ENCODE measurements at places on chromosomes 7 and 10. TPM values are rescaled to one million over a fixed set of nuclear protein-coding genes. Genes with fewer than 3 reads are reported as not detected.

- DNase-seq, result no peak
These were observed 21.9 kb upstream of the NEUROD6 start for GRCh38 chr7:31362401-31362800.

- peak; percentile 12 for DNase-seq
These were observed 9.3 kb downstream of the TCF7L2 start for GRCh38 chr10:112959207-112959838.

- DNase-seq, result no peak
These were observed 544.3 kb upstream of the MGMT start for GRCh38 chr10:128922619-128923196.

GRCh38 chr7:113698556-113699220, 220.1 kb downstream of the PPP1R3A start:
- peak; percentile 71 for DNase-seq

DNA sequence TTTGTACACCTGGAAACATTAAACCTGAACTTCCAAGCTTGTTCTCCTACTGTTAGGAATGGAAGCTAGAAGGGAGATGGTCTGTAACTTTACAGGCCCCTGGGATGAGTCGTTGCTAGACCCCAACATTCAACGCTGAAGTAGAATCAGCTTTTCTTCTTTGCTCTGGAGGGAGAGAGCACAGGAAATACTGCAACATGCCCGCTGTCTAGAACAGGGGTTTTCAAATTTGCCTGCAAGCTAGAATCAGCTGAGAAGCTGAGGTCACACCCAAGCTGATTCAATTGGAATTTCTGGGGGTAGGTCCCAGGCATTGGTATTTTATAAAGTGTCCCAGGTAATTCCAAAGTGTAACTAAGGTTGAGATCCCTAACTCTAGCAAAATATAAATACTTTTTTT, 219.7 kb downstream of the PRPF18 start:
- DNase-seq, result no peak

GRCh38 chr7:135666846-135667245, 4.5 kb downstream of the STMP1 start:
- no peak for DNase-seq

DNA sequence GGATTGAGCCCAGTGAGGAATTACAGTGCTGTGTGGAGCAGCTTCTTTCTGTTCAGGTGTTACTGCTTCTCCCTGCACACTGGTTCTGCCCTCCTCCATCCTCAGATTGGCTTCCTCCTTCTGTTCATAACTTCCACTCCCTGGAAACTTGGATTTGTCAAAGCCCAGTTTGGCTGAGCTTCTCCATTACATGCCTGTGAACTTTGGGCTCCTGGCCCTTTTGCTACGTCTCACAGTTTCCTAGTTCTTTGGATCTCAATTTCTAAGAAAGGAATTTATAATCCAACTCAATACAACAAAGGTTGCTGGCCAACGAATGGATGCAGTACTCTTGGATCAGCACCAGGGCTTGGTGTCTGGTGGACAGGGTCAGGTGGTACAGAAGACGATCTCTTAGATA, 318.1 kb downstream of the RPS24 start:
- no peak for DNase-seq

DNA sequence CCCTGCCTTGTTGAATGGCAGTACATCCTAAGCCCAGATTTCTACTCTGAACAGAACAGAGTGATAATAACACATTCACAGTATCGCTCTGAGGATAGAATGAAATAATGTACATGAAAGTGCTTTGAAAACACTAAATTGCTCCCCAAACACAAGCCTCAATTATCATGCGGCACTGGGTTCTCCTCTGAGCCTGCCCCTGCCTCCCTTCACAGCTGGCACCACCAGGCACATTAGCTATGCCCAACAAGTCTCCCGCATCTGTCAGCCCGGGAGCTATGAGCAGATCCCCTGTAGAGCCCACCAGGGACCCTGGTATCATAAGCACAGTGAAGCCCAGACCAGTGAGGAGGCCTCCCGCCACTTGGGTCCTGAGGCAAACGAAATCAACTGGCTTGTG, 405.5 kb downstream of the GRID1 start:
- DNase-seq, result no peak

- DNase-seq, result no peak
These were observed 37.2 kb upstream of the OPTN start for GRCh38 chr10:13062803-13063202.

- DNase-seq, result peak; percentile 60
These were observed 127.3 kb downstream of the TRIL start for GRCh38 chr7:28830846-28831245.

GRCh38 chr7:112635742-112636141, 154.5 kb downstream of the TMEM168 start:
- DNase-seq, result no peak

- no peak for DNase-seq
These were observed 44.3 kb upstream of the PDCD4 start for GRCh38 chr10:110827410-110827809.

- no peak for DNase-seq
These were observed 109.9 kb downstream of the HERPUD2 start for GRCh38 chr7:35584990-35585389.

DNA sequence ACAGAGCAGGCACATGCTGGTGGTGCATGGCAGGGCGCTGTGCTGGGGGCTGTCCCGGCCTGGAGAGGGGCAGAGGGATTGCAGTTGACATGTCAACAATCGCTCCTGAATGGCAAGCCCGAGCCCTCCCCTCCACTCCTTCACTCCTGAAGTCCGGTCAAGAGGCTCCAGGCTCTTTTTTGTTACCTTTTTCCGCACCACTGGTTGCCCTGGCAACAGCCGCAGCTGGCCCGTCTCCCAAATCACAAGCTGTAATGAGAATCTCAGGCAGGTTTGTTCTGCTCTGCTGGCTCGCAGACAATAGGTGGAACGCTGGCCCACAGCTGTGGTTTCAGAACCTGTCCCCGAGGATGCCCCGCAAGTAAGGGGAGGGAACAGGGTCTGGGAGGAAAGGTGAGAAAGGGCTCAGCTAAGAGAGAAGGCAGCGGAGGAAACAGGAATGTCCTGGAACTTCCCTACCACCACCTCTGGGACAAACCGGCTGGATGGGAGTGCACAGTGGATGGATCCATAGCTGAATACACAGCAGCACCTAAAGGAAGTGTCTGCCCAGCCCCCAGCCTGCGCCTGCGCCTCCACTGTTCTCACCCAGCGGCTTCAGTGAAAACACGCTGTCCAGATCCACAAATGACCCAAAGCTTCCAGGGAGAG, 58.9 kb downstream of the CALML3 start:
- DNase-seq, result no peak

DNA sequence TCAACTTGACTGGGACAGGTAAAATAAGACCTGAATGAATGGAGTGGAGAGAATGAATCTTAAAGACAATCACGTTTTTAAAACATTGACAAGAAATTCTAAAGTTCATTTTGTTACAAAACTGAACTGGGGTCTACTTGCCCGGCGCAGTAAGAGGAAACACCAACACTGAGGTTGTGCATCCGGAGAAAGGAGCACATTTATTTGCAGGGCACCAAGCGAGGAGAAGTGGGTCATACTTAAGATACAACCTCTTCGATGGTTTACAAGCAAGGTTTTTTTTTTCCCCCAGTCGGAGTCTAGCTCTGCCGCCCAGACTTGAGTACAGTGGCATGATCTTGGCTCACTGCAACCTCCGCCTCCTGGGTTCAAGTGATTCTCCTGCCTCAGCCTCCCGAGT, 3.4 kb upstream of the REPIN1 start:
- no peak for DNase-seq

- DNase-seq, result no peak
These were observed 109.4 kb downstream of the ODAD2 start for GRCh38 chr10:27889518-27889917.

DNA sequence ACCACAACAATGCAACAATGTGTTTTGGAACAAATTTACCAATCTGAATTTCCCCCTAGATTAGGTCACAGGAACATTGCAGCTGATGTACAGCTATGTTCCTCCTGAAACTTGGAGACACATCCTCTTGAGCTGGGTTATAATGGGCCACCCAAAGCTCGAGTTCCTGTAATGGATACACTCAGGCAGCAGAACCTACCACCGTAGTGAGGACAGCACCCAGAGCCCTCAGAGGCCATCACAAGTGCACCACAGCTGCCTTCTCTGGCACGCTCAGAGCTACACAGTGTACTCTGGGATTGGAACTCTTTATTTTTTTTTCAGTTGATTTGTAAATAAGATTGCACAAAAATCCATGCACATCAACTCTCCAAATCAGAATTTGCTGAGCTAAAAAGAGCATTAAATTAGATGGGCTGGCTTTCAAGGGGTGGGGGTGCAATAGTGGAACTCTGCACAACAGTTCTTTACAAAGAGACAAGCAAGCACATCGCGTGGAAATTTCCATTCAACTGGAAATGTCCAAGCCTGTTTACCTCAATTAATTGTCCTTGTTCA, 56.7 kb downstream of the EGFR start:
- peak; percentile 77 for DNase-seq

- DNase-seq, result no peak
These were observed 638.6 kb downstream of the TYW1 start for GRCh38 chr7:67635271-67635670.

- DNase-seq, result peak; percentile 39
These were observed 558.2 kb upstream of the PFKP start for GRCh38 chr10:2509081-2509531.

DNA sequence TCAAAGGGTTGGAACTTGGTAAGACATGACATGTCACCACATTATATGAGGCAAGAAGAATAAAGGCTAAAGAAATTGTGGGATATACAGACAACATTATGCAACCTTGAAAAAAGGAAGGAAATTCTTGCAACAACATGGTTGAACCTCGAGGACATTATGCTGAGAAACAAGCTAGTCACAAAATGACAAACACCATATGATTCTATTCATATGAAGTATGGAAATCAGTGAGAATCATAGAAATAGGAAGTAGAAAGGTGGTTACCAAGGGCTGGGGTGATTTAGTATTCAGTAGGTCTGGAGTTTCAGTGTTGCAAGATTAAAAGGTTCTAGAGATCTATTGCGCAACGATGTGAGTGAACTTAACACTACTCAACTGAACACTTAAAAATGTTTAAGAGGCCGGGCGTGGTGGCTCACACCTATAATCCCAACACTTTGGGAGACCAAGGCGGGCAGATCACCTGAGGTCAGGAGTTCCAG, 126.9 kb upstream of the TBX20 start:
- DNase-seq, result no peak

GRCh38 chr10:26755443-26755903, 58.0 kb downstream of the PDSS1 start:
- no peak for DNase-seq

The AMPH gene
- not detected for total RNA-seq

The ZNF804B gene
- not detected for total RNA-seq

The GPR15LG gene
- total RNA-seq, result not detected

The ARHGEF35 gene
- total RNA-seq, result 0.21 TPM

The BTBD16 gene
- total RNA-seq, result 1.2 TPM

The IGFBP1 gene
- total RNA-seq, result not detected

The LRRD1 gene
- 0.29 TPM for total RNA-seq

The MMRN2 gene
- 0.94 TPM for total RNA-seq

The GRM3 gene
- total RNA-seq, result not detected

The EFCAB10 gene
- 0.42 TPM for total RNA-seq

All from myocyte (in vitro differentiated cells).